Stimulated activated CD4-positive, alpha-beta T cell treated with anti-CD3 and anti-CD28 coated beads, Interleukin-1b, Interleukin-23, amount 100 ng/mL, for 4 hours (primary cell): ENCODE measurements at places on chromosomes 3 and 15.
A peak's percentile ranks its signal among the peaks of the same experiment; 100 is the strongest.

GRCh38 chr3:49751501-49751900, 27.8 kb upstream of the GMPPB start:
- no peak for DNase-seq

- DNase-seq = no peak
These were observed 1229.2 kb upstream of the CADM2 start for GRCh38 chr3:83729576-83729975.

GRCh38 chr3:134030379-134031347, 938 bp upstream of the SLCO2A1 start:
- DNase-seq = no peak

- DNase-seq = no peak
These were observed 13.2 kb downstream of the POPDC2 start for GRCh38 chr3:119647171-119647570.

- DNase-seq = no peak
These were observed 46.3 kb downstream of the NCK1 start for GRCh38 chr3:136908297-136908696.

DNA sequence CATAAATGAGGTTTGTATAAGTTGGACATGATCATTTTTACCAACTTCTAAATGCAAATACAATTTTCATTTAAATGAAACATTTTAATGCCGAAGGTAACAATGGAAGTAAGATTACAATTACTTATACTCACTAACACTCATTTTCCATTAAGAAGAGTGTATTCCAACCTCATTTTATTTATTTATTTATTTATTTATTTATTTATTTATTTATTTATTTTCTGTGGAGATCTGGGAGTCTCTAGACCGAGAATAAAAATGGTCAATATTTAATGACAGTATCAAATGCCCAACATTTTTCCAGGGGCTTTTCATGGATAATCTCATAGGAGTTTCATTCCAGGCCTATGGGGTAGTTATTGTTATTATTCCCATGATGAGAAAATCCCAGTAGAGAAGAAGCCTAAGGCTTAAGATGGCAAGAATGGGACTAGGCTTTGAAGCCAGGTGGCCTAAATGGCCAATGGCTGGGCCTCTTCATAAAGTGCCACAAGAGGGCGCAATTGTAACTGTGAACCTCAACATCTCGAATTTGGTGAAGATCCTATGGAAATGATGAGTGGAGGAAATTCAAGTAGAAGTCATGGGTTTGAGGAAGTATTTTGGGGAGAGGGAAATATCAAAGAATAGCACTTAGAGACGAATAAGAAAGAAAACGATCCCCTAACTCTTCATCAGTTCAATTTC, 21.3 kb downstream of the VGLL3 start:
- no peak for DNase-seq

DNA sequence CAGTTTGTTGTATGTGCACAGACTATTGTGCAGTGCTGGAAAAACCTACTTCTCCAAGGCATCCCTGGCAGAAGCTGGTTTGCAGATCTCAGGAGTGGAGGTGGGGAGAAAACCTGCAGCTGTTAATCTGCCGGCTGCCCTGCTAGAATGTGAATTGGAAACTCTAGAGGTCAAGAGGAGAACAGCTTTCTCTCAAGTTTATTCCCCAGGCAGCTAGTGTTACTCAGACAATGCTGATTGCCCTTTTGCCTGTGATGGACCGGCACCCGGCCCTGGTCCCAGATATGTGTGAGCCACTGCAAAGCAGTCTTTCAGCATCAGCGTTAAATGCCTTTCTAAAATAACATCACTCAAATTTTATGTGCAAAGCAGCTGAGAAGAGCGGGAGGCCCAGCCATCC, 129.7 kb upstream of the TPM1 start:
- no peak for DNase-seq

GRCh38 chr3:14902719-14903118, 44.7 kb upstream of the NR2C2 start:
- no peak for DNase-seq

DNA sequence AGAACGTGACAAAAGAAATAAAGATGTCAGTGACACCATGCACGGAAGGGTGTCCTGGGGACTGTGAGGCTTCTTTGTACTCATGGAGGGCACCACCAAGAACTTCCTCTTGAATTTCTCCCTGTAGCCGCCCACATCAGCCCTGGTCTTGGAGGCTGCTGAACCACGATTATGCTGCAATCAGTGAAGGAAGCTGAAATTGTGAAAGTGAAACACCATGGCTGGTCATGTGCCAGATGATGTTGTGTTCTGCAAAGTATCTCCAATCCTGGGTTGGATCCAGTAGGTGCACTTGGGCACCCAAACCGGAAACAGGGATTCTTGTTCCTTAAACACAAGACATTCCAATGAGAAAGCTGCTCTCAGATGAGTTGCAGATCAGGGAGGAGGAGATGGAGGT, 104.4 kb upstream of the GOLGA6L6 start:
- no peak for DNase-seq

GRCh38 chr15:78364233-78364632, 24.1 kb downstream of the CRABP1 start:
- no peak for DNase-seq

DNA sequence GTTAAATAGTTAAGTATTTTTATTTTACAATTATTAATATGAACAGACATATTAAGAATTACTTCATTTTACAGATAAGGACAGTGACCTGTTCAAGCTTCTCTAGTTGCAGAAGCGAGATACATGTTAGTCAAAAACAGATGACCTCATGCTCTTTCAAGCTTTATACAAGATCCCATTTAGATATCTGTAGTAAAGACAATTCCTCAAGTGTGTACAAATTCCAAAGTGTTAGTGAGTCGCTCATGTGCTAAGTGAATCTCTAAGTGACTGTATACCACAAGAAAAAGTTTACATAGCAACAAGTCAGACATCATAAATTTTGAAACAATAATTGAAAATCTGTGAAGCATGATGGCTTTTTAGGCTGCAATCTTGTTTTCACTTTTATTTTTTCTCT, 293.8 kb downstream of the ROBO1 start:
- DNase-seq = no peak

DNA sequence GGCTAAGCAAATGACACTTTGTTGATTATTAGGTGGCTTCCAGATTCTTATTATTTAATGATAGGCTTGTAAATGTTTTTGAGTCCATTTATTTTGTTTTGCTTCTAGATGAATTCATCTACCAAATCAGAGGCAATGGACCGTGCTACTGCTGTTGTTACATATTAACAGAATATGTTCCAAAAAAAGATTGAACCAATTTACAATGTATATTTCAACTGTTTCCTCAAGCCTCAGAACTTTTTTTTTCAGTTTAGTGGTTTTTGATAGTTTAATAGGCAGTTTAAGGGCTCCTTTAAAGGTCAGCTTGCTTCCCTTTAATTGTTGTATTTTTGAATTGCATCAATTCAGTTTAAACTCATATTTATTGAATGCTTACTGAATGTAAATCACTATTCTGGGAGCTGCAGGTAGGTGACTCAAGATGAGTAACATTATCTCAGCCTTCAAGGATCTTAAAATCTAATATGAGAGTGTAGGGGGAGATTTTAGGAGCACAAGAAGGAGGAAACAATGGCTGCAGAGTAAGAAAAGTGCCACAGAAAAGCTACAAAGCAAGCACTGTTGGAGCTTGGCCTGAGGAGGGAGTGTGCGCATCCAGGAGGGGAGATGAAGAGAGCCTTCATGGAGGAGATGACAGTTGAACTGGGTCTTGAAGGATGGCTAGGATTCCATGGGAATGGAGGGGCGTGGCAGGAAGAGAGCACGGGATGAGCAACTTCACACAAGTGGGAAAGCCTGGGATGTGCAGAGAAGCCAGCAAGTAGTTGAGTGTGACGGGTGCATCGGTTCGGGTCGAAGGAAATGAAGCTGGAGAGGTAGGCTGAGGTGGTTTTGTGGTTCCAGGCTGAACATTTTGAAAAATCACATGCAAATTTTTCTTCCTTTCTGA, 14.7 kb downstream of the MAP2K1 start:
- DNase-seq = no peak

- DNase-seq = no peak
These were observed 26.4 kb downstream of the ACAA1 start for GRCh38 chr3:38110314-38111050.

- no peak for DNase-seq
These were observed 35.9 kb downstream of the PRR23E start for GRCh38 chr3:127228866-127229265.

GRCh38 chr15:51192521-51193280, 98.0 kb upstream of the TNFAIP8L3 start:
- DNase-seq = peak; percentile 54

- no peak for DNase-seq
These were observed 10.9 kb downstream of the SLC35A5 start for GRCh38 chr3:112572701-112573100.

- no peak for DNase-seq
These were observed 1.3 kb downstream of the KLF15 start for GRCh38 chr3:126355777-126356372.

GRCh38 chr3:18351069-18351628, 74.0 kb downstream of the SATB1 start:
- no peak for DNase-seq

DNA sequence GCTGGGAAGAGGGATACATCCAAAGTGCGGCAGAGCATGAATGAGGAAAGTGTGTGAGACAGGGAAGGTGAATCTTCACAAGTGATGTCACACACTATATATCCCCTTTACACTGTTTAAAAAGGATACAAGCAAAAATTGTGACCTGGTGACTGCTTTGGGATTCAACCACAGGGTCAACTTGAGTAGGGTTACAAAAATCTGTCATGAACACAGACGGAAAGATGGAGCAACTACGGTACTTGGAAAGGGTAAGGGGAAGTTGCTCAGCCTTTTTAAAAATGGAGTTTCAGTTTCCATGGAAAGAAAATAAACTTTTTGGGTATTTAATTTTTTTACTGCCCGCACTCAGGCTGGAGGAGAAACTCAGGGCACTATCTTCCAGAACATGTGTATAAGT, 60.3 kb downstream of the B3GNT5 start:
- DNase-seq = no peak

DNA sequence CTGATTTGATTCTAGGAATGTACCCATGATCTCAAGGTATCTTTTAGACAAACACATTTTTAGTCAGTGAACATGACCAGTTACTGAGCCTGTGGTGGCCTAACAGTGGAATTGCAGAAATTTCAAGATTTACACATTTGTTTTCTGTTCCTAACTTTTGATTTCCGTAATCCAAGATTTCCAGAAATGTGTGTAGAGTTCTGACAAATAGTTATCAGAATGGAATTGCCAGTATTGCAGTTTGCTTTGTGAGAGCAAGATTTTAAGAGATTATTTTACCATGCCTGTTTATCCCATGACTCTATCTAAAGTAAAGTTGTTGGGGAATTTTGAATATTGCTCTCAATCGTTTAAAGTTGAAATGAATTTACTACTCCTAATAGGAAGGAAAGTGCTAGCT, 11.7 kb upstream of the UTS2B start:
- no peak for DNase-seq

- DNase-seq = no peak
These were observed at the start of gene PDZRN3 for GRCh38 chr3:73624821-73625665. Gene PDZRN3, minus strand, starts transcription at chr3:73624941.

GRCh38 chr15:77143616-77144015, 72.7 kb upstream of the TSPAN3 start:
- DNase-seq = no peak

GRCh38 chr3:174132006-174132405, 727.1 kb upstream of the NAALADL2 start:
- no peak for DNase-seq

- DNase-seq = no peak
These were observed 105.8 kb upstream of the MYZAP start for GRCh38 chr15:57485869-57486268.

DNA sequence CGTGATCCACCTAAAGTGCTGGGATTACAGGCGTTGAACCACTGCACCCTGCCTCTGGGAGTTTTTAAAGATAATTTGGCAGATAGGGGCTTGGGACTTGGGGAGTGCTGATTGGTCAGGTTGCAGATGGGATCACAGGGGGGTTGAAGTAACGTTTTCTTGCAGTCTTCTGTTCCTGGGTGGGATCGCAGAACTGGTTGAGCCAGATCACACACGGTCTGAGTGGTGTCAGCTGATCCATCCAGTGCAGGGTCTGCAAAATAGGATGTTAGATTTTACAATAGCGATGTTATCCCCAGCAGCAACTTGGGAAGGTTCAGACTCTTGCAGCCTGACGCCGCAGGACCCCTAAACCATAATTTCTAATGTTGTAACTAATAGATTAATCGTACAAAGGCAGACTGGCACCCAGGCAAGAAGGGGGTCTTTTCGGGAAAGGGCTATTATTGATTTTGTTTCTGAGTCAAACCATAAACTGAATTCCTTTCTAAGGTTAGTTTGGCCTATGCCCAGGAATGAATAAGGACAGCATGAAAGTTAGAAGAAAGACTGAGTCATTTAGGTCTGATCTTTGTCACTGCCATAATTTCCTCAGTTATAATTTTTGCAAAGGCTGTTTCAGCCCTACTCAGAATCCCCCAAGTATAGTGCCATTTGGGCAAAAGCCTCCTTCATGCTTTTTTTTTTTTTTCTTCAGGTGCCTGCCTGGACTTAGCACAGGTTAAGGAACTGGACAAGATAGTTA, 1.5 kb upstream of the CA12 start:
- DNase-seq = no peak

DNA sequence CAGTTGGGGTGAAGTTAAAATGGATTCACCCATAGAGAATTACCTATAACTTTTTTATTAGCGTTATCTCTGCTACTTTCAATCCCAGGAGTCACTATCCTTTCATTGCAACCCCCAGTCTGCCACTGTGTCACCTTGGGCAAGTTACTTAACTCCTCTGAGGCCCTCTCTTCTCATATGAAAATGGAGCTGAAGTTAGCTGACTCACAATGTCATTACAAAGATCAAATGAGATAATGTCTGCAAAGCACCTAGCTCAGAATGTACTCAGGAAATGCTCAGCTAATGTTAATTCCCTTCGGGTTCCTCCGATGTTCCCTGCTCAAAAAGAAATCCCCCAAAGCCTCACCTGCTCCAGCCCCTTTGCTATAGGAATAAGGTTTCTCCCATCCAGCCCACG, 50.0 kb downstream of the TRIM42 start:
- DNase-seq = no peak

GRCh38 chr3:177451864-177452830, 254.9 kb upstream of the TBL1XR1 start:
- no peak for DNase-seq

DNA sequence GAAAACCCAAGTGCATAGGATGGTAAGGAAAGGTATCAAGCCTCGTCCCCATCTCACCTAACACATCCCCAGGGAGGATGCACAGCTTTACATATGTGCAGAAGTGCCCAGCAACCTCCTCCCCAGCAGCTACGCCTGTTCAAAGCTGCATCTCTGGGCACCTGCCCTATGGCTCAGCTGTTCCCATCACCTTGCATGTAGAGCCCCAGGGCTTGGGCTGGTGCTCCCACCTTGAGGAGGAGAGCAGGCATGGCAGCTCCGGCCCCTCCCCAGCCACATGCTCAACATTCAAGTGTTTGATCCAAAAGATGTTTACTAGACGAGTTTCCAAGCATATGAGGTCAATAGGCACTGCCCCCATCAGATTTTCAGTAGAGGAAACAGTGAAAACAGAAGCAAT, 173.5 kb downstream of the ATP10A start:
- no peak for DNase-seq

- peak; percentile 36 for DNase-seq
These were observed 817 bp downstream of the USP3 start for GRCh38 chr15:63504979-63505841.
